ENCODE measurements at places on chromosomes 1 and 21.

- peak; percentile 61 for DNase-seq
Observed at GRCh38 chr1:206117151-206117948, at the start of gene AVPR1B. Gene AVPR1B, minus strand, starts transcription at chr1:206117388. Its CDS starts 498 bp downstream, at chr1:206116890.

DNA sequence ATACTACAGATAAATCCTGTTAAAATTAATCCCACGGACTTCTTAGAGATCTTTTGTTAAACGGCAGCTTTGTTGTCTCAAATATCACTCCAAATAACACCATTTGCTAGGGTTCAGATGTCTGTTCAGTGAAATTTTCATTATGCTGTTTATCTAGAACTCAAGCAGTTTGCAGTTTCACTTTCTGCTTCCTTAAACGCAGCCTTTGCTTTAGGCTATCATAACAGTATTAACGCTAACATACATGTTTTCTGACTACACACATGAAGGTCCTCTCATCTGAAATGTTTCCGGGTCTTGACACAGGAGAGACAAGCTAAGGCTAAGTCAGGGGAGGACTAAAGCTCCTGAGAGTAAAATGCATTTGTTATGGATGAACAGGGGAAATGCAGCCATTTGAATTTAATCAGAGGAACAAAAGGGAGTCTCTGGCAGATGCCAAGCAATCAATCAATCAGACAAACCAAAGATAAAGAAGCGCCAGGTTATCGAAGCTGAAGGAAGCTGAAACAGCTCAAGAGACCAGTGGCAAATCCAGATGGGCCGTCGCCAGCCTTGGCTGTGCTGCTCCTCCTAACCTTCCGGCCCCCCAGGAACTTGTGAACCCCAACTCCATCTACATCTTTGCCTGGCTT is 16.9 kb downstream of the CCSAP start:
- DNase-seq, result no peak

DNA sequence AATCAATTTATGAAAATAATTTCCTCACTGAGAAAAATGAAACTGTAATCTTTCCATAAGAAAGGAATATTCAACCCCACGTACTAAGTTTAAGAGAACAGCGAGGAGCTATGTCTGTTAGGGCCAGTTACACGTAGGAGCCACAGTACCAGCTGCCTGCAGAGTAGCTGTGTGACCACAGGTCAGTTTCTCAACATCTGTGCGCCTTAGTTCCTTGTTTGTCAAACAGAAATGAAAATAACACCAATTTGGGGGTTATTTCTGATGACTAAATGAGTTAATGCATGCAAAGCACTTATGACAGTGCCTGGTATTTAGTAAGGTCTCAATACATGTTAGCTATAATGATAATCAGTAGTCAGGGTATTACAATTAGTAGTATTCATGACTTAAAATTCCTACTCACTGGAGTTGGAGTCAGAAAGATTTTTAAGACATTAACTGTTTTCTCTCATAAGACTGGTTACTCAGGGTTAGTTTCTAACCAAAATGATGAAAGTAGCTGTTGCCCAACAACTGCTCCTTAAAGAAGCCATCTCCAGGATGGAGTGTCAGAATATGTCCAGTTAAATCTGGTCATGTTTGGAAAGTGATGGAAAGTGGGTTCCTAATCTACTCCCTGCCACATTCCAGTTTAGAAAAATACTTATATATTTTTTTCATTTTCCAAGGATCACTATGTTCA is 85.8 kb upstream of the ZNF648 start:
- no peak for DNase-seq

- peak; percentile 56 for DNase-seq
Observed at GRCh38 chr1:86914998-86915736, 732 bp downstream of the HS2ST1 start.

DNA sequence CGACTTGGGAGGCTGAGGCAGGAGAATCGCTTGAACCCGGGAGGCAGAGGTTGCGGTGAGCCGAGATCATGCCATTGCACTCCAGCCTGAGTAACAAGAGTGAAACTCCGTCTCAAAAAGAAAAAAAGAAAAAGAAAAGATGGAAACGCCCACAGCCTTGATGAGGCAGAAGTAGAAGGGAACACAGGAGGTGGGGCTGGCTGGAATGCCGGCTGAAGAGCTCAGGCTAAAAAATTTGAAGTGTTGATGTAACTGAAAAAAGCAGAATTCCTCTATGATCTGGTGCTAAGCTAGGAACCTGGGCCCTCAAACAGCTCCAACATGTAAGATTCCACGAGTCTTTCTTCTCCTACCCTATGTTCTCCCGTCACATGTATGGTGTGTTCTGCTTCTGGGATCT is 53.6 kb downstream of the SLC66A1 start:
- DNase-seq, result no peak

GRCh38 chr1:211604548-211604947 is 25.6 kb upstream of the SLC30A1 start:
- DNase-seq, result no peak

DNA sequence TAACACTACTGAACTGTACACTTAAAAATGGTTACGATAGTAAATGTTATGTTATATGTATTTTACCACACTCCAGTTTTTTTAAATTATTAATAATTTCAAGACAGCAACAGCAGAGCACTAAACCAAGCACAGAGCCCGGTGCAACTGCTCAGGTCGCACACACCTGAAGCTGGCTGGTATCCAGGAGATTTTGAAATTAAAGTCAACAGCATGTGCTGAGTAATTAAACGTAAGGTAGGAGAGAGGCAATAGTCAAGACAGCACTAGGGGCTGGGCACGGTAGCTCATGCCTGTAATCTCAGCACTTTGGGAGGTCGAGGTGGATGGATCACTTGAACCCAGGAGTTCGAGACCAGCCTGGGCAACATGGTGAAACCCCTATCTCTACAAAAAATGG is 35.1 kb upstream of the SLC30A10 start:
- no peak for DNase-seq

DNA sequence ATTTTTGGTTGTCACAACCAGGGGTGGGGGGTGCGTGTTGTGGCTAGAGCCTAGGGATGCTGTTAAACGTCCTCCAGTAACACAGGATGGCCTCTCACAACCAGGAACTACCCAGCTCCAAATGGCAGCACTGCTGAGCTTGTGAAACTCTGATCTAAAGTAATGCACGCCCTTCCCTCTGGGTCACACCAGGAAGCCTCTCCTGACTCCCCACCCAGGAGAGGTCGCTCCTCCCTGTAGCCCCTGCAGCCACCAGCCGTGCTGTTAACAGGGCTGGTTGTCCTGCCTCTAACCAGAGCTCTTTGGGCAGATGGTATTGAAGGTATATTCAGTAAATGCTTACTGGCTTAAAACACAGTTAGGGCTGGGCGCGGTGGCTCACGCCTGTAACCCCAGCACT is 73.2 kb downstream of the NKAIN1 start:
- DNase-seq, result no peak

- DNase-seq, result peak; percentile 22
Observed at GRCh38 chr1:239361403-239361802, 25.0 kb upstream of the CHRM3 start.

DNA sequence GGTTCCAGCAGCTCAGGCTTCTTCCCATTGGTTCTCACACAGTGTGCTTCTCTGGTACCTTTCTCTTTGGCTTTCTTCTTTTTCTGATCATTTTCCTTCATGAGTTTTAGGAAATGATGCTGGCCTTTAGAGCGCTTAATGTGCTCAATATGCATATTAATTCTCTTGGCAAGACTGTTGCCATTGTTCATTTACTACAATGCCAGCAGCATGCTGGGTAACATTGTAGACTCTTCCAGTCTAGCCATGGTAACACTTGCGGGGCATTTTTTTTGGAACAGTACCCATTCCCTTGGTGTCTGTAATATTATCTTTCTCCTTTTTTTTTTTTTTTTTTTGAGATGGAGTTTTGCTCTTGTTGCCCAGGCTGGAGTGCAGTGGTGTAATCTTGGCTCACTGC is 21.7 kb downstream of the UBE4B start:
- DNase-seq, result no peak

- DNase-seq, result no peak
Observed at GRCh38 chr1:170513138-170513537, 18.8 kb upstream of the GORAB start.

DNA sequence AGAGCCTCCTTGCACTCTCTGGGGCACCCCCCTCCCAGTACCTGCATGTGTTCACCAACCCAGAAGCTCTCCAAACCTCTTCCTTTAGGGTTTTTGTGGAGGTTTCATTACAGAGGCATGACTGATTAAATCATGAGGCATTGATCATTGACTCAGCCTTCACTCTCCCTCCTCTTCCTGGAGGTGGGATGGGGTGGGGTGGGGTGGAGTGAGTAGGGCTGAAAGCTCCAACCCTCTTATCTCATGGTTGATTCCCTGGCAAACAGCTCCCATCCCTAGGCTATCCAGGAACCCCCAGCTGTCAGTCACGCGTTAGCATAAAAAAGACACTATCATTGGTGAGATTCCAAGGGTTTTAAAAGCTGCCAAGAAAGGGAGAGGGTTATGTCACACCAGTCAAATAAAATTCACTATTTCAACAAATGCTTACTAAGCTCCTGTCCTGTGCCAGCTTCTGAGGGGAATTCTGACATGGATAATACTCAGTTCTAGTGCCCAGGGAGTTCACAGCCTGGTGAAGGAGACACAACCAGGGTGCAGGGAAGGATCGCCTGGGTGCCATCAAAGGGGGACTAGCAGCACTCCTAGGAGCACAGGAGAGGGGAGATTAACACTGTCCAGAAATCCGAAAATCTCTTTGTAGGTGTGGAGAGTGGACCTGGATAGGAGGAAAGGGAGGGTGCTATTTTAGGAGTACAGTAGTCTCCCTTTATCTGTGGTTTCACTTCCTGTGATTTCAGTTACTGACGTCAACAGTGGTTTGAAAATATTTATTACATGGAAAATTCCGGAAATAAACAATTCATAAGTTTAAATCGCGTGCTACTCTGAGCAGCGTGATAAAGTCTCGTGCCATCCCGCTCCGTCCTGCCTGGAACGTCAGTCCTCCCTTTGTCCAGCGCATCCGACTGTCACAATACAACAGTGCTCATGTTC is 6.8 kb upstream of the IL24 start:
- no peak for DNase-seq

GRCh38 chr1:198933515-198934222 is 294.8 kb downstream of the PTPRC start:
- DNase-seq, result no peak

DNA sequence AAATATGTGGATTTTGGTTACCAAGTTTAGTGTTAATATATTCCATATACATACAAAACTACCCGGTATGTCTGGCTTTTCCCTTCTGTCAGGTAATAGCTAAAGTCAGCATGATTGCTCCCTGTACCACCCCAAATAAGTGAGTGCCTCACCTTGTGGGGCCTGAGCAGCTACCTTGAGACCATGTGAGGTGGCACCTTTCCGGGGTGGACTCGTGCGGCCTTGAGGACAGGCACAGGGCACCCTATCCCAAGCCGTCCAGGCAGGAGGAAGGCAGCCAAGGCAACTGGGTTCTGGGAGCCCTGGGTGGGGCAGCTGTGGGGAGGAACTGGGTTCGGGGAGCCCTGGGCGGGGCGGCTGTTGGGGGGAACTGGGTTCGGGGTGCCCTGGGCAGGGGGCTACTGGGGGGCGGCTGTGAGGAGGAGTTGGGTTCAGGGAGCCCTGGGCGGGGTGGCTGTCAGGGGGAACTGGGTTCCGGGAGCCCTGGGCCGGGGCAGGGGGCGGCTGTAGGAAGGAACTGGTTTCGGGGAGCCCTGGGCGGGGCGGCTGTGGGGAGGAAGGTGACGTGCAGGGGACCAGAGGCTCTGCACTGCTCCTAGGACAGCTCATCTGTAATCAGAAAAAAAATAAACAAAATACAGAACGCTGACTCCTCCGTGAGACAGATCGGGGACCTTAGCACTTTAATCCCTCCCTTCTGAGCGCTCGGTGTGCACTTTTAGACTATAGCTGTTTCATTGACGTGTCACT is 63.3 kb downstream of the POFUT2 start:
- DNase-seq, result no peak

DNA sequence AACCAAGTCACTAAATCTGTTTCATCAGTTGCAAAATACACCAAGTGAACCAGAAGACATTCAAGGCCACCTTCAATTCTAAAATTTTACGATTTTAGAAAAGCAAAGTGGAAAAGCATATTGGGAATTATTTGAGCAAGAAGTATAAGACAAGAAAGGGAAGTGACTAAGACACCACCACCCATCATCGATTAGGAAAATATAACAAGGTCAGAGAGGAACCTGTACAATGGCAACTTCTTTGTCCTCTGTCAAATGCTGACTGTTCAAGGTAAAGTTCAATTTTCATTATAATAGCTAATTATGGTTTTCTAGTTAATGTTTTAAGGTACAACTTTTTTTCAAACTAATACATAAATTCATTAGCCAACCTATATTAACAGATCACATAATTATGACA is 10.8 kb downstream of the FRRS1 start:
- no peak for DNase-seq

DNA sequence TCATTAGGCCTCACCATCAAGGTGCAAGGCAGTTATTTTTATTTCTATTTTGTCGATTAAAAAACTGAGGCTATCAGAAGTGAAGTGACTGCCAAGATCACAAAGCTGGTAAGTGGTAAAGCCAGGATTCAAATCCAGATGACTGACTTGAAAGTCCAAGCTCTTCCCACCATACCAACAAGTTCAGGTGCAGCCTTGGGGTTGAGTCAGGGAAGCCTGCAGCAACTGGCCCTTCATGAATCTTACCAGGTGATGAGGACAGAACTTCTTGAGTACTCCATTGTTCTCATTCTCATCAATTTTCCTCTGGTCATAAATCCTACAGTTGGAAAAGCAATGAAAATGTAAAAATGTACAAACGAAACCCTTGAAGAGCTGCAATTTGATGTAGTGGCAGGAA is 20.2 kb downstream of the PEA15 start:
- no peak for DNase-seq

- DNase-seq, result no peak
Observed at GRCh38 chr1:201715801-201716741, 112.9 kb upstream of the IPO9 start.

DNA sequence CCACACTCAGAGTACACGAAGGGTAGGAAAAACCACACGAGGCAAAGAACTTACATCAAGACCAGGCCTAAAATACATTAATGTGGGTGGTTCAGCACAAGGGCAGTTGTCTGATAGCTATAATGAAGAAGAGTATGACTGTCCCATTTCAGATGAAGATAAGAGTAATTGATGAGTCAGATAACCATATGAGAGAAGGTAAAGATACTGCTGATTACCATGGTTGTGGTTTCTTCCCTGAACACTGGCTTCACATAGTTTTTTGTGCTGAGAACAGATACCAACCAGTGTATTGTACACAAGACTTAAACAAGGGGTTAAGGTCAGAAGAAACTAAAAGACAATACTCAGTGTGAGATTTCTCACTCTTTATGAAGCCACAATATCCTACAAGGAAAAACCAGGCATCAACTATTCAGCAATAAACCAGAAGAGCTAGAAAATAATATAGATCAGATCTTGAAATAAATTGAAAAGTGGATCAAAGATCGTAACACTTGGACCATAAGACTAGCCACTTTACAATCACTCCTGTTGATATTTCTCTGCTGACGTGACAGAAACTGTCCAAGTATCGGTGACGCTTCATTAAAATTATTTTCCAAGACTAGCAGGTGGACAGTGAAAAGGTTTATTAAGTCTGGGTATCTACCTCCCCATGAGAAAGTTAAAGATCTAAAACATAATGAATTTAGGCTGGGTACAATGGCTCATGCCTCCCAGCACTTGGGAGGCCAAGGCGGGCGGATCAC is 28.6 kb downstream of the PUM1 start:
- DNase-seq, result no peak
